ENCODE measurements at places on chromosomes 2 and 18.

GRCh38 chr2:198054299-198054698, 249.9 kb downstream of the PLCL1 start:
- peak; percentile 20 for DNase-seq

DNA sequence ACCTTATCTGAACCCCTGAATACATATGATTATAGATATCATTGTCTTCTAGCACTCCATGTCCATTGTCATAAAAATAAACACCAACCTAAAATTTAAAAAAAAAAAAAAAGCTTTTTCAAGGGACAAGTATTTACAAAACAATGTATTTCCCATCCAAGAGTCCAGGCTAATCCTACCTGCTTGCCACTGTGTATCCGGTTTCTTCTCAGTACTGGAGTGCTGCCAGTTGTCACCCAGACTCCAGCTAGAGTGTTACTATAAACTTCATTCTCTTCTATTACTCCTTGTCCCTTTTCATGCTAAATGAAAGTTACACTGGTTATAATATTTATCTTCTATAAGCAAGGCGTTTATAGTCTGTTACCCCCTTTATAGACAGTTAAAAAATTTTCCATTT, 35.8 kb downstream of the MSH6 start:
- no peak for DNase-seq

GRCh38 chr2:238286987-238287736, 1.2 kb downstream of the PER2 start:
- DNase-seq, result no peak

- DNase-seq, result no peak
Measured at GRCh38 chr18:54210463-54210862, 14.0 kb downstream of the MBD2 start.

DNA sequence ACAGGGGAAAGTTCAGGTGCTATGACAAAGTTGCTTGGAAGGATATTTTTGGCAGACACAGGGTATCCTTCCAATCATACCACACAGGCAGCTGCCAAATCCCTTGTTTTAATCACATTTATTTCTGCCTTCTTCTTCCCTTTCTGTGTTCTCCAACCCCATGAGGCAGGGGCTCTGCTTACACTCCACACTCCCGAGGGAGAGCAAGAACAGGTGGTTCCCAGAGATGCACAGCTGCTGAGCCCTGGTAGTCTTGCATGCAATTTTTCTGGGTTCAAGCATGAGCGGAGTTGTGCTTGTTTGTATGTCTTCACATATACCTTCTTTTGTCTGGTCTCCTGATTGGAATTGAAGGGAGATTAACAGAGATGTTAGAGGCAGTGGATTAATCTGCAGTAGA, 251.7 kb upstream of the ST6GAL2 start:
- DNase-seq, result no peak

GRCh38 chr18:25077038-25077943, 274.7 kb downstream of the ZNF521 start:
- no peak for DNase-seq

DNA sequence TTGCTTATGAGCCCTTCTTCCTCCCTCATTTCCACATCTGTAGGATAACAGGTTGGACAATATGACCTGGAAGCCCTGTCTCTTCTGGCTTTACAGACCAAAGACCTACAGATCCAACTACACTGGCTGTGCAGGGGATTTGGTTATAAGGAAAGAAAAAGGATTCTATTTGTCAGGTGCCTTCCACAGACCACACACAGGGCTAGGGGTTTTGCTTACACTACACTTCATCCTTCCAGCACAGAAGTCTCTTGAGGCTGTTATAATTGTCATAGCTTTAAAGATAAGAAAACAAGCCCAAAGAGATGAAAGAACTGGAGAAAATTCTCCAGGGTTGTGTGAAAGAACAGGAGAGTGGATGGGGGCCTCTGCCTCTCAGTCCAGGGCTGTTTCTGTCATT, 302.6 kb downstream of the MYCN start:
- no peak for DNase-seq

GRCh38 chr2:69077252-69077950, 64.4 kb downstream of the ANTXR1 start:
- DNase-seq, result no peak

DNA sequence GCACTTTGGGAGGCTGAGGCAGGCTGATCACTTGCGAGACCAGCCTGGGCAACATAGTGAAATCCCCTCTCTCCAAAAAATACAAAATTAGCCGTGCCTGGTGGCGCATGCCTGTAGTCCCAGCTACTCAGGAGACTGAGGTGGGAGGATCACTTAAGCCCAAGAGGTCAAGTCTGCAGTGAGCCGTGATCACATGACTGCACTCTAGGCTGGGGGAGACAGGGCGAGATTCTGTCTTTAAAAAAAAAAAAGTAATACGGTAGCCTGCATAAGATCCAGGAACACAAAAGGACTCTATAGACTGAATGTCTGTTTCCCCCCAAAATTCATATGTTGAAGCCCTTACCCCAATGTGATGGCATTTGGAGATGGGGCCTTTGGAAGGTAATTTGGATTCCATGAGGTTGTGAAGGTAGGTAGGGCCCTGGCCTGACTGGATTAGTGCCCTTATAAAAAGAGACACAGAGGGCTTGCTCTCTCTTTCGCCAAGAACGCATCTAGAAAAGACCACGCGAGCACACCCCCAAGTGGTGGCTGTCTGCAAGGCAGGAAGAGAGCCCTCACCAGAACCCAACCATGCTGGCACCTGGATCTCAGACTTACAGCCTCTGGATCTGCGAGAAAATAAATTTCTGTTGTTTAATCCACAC, 17.0 kb downstream of the MBOAT2 start:
- DNase-seq, result peak; percentile 43

- no peak for DNase-seq
Measured at GRCh38 chr2:205685314-205686055, 3.2 kb downstream of the NRP2 start.

- DNase-seq, result no peak
Measured at GRCh38 chr2:21617885-21618434, 494.2 kb downstream of the TDRD15 start.

Data from KBM-7 (cell line).